ENCODE measurements at places on chromosomes 1 and 21. TPM values are rescaled to one million over a fixed set of nuclear protein-coding genes. Genes with fewer than 3 reads are reported as not detected.

Gene C1orf226
- 1.3 TPM for total RNA-seq

Gene RIMKLA
- total RNA-seq: under 0.01 TPM

Gene CYP4A22
- total RNA-seq: not detected

- DNase-seq: no peak
Measured at GRCh38 chr1:114219172-114219868, 65.7 kb upstream of the SYT6 start.

Gene F3
- 85.6 TPM for total RNA-seq

Gene RXRG
- total RNA-seq: 3.2 TPM

DNA sequence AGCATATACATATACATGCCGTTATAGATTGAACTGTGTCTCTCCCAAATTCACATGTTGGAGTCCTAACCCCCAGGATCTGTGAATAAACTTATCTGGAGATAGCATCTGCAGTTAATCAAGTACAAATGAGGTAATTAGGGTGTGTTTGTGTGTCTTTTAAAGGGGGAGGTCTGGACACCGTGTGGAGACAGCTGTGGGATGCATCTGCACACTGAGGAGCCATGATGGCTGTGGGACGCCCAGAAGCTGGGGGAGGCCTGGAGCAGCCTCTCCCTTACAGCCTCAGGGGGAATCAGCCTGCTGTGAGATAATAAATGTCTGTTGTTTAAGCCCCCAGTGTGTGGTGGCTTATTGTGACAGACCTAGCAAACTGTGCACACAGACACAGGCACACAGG lies 51.8 kb upstream of the COL18A1 start:
- DNase-seq: no peak

- DNase-seq: no peak
Measured at GRCh38 chr21:36671836-36672235, 27.1 kb upstream of the SIM2 start.

DNA sequence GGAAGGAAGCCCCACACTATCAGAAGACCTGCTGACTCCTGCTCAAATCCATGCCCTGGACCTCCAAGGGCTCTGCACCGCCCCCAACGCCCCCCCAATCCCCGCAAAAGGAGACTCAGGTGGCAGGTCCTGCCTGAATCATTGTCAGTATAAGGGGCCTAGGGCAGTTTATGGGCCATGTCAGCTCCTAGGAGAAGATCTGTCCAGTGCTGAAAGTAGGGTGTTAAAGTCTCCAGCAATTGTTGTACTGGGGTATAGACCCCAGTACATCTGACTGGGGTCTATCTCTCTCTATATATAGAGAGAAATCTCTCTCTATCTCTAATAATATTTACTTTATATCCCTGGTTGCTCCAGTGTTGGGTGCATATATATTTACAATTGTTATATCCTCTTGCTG lies 12.1 kb upstream of the OLIG2 start:
- DNase-seq: no peak

Gene EDARADD
- total RNA-seq: 1.2 TPM

- no peak for DNase-seq
Measured at GRCh38 chr1:49213301-49213700, 436.6 kb upstream of the BEND5 start.

DNA sequence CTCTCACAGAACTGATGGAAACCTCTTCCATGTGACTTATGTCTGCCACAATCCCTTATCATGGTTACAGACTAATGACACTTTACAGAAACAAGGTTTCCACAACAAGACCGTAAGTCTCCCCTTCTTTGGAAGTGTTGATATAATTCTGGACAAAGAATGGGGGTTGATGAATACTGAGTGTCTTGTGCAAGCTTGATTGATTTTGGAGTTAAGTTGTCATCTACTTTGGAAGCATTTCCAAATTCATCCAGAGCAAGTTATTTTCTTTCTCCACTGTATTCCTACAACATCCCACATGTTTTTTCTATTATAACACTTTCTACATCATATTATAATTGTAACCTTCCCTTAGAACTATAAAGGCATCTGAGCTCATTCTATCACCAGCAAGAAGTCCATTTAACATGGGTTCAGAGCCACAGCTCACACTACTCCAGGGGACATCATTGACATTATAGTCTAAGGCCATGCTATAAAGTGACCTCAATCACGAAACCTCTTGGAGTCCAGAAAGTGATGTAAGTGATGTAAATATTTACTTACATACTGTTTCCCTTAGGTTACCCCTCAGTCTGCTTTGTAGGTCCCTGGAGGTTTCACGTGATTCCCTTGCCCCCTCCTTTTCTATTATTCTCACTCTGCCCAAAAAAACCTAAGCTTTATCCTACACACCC lies 125.7 kb upstream of the PBX1 start:
- no peak for DNase-seq

DNA sequence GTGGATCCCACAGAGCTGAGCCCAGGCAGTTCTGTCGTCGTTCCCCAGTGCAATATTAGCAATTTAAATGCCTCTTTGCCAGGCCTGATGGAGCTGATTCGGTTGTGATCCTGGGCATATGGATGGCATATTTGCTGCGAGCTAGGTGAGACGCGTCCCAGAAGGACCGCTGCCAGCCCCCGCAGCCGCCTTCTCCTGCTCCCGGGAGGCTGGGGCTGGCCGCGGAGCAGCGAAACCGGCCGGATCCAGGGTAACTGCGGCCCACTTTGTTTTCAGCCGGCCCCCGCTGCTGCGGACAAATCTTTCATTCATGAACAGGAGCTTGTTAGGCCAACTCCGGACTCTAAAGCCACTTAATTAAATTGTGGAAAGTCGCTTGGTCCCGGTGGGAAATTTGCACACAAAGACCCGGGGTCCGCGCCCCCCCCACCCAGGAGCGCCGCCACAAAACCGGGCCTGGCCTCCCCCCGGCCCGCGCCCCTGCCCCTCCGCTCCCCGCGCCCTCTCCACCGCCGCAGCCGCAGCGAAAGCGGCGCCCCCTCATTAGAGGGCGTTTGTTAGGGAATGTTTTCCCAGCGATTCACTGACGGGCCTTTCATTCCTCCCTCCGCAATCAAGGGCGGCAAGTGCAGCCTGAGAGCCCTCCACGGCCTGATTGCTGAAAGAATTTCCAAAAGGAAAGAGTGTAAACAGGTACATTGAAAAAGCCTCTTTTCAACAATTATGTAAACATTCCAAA lies 383.3 kb downstream of the RRAGC start:
- no peak for DNase-seq

DNA sequence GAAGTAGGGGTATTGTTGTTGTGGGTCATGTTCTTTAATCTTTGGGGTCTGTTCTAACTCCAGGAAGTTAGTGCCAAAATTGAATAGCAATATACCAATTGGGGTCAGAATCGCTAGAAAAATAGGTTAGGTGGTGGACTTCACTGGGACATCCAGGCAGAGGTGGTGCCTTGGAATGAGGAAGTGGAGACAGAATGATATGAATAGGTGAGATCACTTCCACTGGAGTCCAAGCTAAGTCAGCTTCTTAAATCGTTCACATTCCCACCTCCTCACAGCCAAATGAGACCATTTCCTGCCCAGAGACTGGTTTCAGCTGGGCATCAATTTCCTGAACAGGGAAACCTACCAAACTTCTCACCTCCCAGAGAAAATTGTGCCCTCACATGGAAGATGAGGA lies 137.8 kb upstream of the RAB4A start:
- DNase-seq: no peak

- no peak for DNase-seq
Measured at GRCh38 chr1:181525104-181525721, 41.9 kb downstream of the CACNA1E start.

DNA sequence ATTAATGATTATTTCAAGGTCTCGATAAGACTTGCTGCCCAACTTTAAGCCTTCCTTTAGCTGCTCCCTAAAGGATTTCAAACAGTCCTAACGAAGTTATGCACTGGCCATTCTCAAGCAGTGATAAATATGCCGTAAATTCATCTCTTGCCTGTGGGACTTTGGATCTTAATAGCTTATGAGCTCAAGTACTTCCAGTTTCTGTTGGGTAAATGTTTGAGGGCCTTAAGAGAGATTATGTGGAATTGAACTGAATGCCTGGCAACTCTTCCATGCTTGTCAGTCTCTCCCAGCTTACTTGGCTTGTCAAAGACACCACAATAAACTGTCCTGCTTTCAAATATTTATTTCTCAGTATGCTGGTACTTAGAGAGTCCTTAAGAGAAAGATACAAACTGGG lies 3.5 kb upstream of the OR10J4 start:
- DNase-seq: no peak

GRCh38 chr1:65167586-65168242 lies 19.7 kb downstream of the AK4 start:
- DNase-seq: no peak

Gene TCEA3
- 70.9 TPM for total RNA-seq

GRCh38 chr1:2300004-2300771 lies 72.1 kb downstream of the SKI start:
- no peak for DNase-seq

Gene TBX15
- total RNA-seq: 0.62 TPM

Gene MAP10
- total RNA-seq: 3.8 TPM

DNA sequence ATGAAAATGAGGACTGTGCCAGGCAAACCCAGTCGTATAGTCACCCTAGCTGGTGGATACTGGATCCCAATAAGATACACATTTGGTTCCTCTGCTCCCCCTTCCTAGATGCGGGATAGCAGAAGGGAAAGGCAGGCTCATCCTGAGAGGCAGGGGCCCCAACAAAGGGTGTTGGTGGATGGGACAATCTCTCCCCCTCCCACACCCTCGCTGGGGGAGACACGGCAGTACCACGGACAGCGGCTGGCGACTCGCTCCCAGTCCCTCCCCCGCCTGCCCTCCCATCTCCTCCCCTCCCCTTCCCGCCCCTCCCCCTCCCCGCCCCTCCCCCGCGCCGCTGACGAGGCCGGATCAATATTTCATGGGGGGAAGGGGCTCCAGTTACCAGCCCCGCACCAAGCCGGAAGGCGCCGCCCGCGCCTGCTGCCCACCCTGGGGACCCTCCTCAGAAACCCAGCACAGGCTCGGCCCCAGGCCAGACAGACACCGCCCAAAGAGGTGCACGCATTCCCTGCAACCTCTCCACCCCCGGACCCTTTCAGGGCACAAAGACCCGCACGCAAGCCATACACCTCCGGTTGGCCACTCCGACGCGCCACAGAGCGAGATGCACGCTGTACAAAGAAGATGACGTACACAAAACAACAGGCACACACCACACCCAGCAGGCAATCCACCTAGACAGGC lies 11.5 kb downstream of the RIMS3 start:
- no peak for DNase-seq

DNA sequence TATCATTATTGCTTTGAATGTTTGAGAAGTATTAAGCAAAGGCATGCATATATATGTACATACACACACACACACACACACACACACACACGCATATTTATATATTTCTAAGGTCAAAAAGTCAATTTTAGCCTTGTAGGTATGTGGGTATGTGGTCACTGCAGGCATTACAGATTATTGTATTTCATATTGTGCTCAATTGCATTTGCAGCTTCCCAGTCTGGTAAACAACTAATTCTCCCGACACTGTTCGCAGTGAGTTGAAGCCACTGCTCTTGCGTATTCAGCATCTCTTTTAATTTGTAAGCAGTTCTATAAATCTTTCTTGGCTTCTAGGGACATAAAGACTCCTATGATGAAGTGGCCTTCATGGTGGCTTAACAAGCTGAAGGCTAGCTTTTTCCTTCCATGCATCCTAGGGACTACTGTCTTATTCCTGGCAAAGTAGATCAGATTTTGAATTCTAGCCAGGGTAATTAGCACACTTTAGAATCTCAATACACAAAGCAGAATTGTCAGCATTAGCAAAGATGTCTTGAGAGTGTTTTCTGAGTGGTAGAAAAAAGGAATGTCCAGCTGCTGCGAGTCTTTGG lies 368.6 kb upstream of the NEGR1 start:
- no peak for DNase-seq

DNA sequence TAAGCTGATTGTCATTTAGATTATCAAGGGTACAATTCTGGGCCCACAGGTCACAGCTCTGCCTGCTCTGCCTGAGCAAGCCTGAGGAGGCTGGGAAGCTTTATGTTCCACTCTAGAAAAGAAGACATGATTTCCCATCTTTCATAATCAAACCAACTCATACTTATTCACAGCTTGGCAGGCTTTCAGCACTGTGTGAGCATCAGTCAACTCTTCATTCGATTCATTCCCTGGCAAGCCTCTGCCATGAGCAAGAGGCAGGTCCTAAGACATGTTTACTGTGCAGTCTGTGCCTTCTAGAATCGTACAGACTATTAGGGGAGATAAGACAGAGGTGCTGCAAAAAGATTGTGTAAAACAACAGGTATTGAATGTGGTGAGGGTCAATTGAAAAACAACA lies 24.5 kb upstream of the KIRREL1 start:
- DNase-seq: peak; percentile 35

- DNase-seq: peak; percentile 39
Measured at GRCh38 chr21:38438462-38438893, 59.8 kb downstream of the ERG start.

DNA sequence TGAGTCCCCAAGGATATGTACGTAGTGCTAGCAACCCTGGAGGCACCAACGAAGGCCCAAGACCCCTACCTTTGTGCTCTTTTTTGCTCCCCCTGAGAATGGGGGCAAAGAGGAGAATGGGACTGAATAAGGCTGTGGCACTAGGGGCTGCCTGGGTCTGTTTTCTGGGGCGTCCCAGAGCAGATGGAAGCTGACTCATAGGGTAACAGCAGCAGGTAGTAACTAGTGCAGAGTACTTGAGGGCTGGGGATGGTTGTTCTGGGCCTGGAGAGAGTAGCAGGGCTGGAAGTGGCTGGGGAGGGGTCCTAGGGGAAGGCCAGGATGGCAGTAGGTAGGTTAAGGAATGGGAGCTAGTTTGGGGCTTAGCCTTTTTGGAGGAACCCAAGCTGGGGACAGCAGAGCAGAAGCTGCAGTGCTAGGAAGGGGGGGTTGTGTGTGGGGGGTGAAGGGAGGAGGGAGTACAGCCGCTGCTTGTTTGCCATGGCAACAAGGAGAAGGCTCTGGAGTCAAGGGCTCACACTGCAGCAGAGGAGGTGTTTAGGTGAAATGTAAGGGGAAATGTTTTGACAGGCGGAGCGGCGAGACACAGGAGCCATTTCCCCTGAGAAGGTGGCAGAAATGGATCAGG lies 1.8 kb downstream of the NCDN start:
- DNase-seq: no peak

Measured in uterus (tissue), 4 donors.